ENCODE measurements at places on chromosomes 3 and 15.

DNA sequence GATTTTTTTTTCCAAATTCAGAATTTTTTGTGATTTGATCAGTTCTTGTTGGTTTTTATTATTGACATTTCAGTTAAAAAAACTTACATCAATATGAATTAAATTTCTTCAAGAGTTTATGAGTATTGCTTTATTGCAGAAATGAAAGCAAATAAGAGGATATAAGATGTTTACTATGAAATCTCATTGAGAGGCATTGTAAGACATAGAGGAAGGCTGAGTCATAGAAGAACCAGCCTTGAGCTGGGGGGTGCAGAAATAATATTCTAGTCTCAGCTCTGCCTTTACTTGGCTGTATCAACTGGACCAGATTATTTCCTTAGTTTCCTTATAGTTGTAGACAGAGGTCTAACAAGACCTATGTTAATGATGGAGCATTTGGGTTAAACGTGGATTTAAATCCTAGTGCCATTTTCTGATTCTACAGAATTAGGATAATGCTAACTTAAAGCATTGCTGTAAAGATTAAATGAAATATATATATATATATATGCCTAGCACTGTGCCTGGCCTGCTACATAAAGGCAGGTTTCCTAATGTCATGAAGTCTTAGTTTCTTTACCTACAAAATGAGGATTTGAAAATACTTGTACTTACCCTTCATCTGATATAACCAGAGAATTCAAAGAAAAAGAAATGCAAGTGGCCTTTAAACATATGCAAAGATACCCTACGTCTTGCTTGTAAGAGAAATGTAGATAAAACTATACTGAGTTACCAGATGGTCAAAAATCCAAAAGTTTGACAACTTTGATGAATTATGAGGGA is 7.3 kb downstream of the FAM98B start:
- no peak overlapping the region for H3K4me3 ChIP-seq
- H3K27me3 ChIP-seq, result no peaks in the 10 kb centered on the region
- H3K27ac ChIP-seq, result peak overlapping the region; percentile 21
- H3K4me1 ChIP-seq, result peaks cover 46% of the 10 kb centered on the region
- peak; percentile 85 for ATAC-seq

DNA sequence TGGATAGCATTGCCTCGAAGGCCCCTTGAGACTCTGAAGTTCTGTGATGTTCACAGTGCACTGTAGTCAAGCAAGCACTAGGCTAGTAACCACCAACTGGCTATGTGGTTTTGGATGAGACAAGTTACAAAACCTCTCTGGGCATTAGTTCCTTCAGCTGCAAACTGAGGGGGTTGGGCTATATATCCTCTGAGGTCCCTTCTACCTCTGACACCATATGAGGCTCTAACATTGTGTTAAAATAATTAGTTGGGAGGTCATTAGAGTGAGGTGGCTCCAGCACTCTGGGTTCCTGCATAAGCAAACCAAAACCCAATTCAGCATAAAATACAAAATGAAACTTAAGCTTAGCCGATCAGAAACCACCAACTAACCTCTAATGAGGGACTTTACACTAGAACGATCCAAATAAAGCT is 209.5 kb upstream of the LRRN1 start:
- H3K4me1 ChIP-seq, result peaks cover 6% of the 10 kb centered on the region
- peak; percentile 48 for ATAC-seq
- no peak overlapping the region for H3K27ac ChIP-seq
- no peak overlapping the region for H3K4me3 ChIP-seq
- no peaks in the 10 kb centered on the region for H3K36me3 ChIP-seq
- H3K27me3 ChIP-seq, result no peaks in the 10 kb centered on the region

DNA sequence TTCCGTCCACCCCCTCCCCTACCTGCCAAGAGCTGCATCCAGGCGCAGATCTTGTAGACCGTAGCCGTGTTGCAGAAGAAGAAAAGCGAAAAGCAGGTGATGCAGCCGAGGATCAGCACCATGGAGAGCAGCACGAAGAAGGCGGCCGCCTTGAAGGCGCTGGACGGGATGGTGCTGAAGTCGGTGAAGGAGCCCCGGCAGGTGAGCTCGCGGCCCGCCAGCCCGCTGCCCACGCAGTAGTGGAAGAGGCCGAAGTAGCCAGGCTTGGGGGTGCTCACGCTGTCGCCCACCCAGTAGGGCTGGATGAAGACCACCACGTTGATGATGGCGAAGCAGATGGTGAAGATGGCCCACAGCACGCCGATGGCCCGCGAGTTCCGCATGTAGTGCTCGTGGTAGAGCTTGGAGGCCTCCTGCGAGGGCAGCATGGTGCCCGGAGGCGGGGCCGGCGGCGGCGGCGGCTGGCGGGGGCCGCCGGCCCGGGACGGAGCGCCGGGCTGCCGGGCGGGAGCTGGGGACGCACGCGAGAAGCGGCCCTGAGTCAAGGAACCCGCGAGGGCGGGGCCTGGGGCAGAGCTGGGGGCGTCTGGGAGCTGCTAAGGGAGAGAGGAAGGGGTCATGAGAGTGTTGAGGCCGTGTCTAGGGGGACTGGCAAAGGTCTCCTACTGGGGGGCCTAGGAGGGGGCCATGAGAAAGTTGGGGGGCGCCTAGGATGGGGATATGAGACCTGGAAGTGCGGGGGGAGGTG is 1.2 kb downstream of the LHFPL4 start:
- peaks cover 14% of the 10 kb centered on the region for H3K4me1 ChIP-seq
- H3K27ac ChIP-seq, result no peak overlapping the region
- no peak overlapping the region for H3K4me3 ChIP-seq
- no peak for ATAC-seq

GRCh38 chr3:86782286-86782685 is 208.7 kb downstream of the VGLL3 start:
- H3K36me3 ChIP-seq, result no peaks in the 10 kb centered on the region
- no peak overlapping the region for H3K4me3 ChIP-seq
- no peak overlapping the region for H3K27ac ChIP-seq
- no peak for ATAC-seq
- no peaks in the 10 kb centered on the region for H3K27me3 ChIP-seq

DNA sequence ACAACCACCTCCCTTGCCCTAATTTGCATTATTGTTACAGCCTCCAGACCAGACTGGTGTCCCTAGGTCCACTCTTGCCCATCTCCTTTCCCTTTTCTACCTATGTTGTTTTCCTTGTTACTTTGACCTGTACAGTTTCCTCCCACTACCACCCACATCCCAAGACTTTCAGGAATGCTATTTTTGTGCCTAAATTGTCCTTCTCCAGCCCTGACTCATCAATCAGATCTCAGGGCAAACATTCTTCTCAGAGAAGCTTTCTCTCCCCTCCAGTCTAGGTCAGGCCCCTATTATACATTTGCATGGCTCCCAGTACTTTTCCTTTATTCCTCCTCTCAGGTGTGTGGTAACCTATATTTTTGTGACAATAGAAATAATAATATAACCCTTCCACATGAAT is 241.5 kb downstream of the IGSF11 start:
- H3K36me3 ChIP-seq, result no peaks in the 10 kb centered on the region
- peaks cover 18% of the 10 kb centered on the region for H3K27me3 ChIP-seq
- ATAC-seq, result no peak
- no peak overlapping the region for H3K27ac ChIP-seq
- H3K4me3 ChIP-seq, result no peak overlapping the region
- H3K4me1 ChIP-seq, result no peaks in the 10 kb centered on the region

- H3K27ac ChIP-seq, result no peak overlapping the region
- peaks cover 8% of the 10 kb centered on the region for H3K4me1 ChIP-seq
- H3K36me3 ChIP-seq, result peaks cover 21% of the 10 kb centered on the region
- no peak for ATAC-seq
- no peak overlapping the region for H3K4me3 ChIP-seq
These were observed 42.3 kb downstream of the RAB27A start for GRCh38 chr15:55247311-55247710.

- no peak overlapping the region for H3K27ac ChIP-seq
- H3K4me1 ChIP-seq, result peaks cover 15% of the 10 kb centered on the region
- ATAC-seq, result no peak
- no peaks in the 10 kb centered on the region for H3K36me3 ChIP-seq
These were observed 388.3 kb downstream of the MFSD1 start for GRCh38 chr3:159189994-159190669.

- no peak for ATAC-seq
- no peaks in the 10 kb centered on the region for H3K4me1 ChIP-seq
- H3K4me3 ChIP-seq, result no peak overlapping the region
- H3K27me3 ChIP-seq, result no peaks in the 10 kb centered on the region
These were observed 171.3 kb downstream of the ITPR1 start for GRCh38 chr3:4664412-4664811.

- H3K27ac ChIP-seq, result no peak overlapping the region
- no peak overlapping the region for H3K4me3 ChIP-seq
- H3K4me1 ChIP-seq, result peaks cover 6% of the 10 kb centered on the region
- ATAC-seq, result no peak
- H3K36me3 ChIP-seq, result no peaks in the 10 kb centered on the region
These were observed 19.9 kb upstream of the PDE8A start for GRCh38 chr15:84961707-84962106.

GRCh38 chr3:13452490-13453335 is 27.4 kb upstream of the HDAC11 start:
- H3K27ac ChIP-seq, result peak overlapping the region; percentile 87
- H3K27me3 ChIP-seq, result no peaks in the 10 kb centered on the region
- no peaks in the 10 kb centered on the region for H3K36me3 ChIP-seq
- H3K4me3 ChIP-seq, result peak overlapping the region; percentile 85
- peaks cover 11% of the 10 kb centered on the region for H3K4me1 ChIP-seq
- peak; percentile 46 for ATAC-seq

DNA sequence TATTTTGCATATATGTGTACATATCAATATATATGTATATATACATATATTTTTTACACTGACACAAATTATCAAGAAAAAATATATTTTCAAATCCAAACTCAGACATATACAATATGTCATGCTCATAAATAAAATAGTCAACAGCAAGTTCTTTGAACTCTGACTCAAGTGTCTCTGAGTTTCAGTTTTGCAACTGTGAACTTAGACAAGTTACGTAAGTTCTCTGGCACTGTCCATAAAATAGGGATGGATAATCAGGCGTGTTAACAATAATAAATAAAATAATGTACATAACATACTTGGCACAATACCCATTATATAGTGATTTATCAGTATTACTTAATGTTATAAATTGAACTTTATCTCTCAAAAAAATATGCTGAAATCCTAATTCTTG is 12.1 kb upstream of the XRN1 start:
- H3K27me3 ChIP-seq, result no peaks in the 10 kb centered on the region

- H3K4me1 ChIP-seq, result peaks cover 9% of the 10 kb centered on the region
- ATAC-seq, result no peak
- H3K36me3 ChIP-seq, result no peaks in the 10 kb centered on the region
- H3K4me3 ChIP-seq, result no peak overlapping the region
- no peak overlapping the region for H3K27ac ChIP-seq
These were observed 14.8 kb upstream of the ZNF774 start for GRCh38 chr15:90337256-90337655.

DNA sequence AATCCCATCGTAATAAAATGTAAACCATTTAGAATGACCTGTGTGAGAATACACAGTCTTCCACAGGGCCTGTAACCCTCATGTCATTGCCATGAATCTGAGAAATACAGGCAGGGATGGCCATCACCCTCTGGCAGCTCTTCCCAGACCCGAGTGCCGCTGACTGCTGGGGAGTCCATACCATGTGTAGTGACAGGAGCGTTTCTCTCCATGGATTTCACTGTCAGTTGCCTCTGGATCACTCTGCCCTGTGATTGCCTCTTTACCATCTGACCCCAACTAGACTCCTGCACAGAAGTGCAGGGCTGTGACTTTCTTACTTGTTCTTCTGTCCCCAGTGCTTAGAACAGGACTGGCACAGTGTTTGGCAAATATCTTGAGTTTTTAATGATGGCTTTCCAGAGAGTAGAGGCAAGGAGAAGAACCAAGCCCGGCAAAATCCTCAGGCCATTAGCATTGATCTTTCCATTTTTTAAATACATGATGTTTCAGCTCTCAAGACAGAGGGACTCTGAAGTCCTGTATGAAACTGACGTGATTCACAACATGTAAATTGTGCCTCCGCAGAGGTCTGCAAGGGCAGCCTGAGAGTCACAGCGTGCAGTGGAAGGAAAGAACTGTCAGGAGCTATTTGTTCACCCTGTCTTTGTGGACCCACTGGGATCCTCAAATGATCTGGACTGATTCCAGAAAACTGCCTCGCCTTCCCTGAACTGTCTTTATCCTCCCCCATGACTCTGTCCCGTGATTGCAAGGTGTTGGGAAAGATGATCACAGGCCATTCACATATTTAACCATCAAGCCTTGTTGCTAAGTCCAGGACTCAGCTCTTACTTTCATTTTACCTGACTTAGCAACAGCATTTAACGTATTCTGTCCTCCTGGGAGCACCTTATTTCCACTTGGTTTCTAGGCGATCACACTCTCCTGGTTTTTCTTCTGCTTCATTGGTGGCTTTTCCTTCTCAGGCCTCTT is 354.9 kb downstream of the EPHB1 start:
- peaks cover 8% of the 10 kb centered on the region for H3K27me3 ChIP-seq
- no peak overlapping the region for H3K27ac ChIP-seq
- no peaks in the 10 kb centered on the region for H3K4me1 ChIP-seq
- H3K4me3 ChIP-seq, result no peak overlapping the region
- peaks cover 3% of the 10 kb centered on the region for H3K36me3 ChIP-seq

DNA sequence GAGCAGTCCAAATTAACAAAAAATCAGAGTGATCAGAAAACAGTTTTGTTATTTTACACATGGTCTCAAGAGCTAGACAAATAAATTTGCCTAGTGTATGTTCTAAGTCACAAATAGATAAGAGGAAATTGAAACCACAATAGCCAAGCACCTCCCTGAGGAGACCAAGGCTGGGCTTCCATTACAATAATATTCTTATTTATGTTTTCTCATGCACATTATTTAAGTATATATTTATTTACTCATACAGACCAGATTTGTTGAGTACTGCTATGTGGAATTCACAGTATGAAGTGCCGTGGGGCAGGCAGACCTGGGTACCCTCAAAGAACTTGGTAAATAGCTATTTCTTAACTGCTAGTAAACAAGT is 242.3 kb upstream of the ICE2 start:
- peak overlapping the region; percentile 17 for H3K27ac ChIP-seq
- H3K36me3 ChIP-seq, result no peaks in the 10 kb centered on the region
- peaks cover 34% of the 10 kb centered on the region for H3K27me3 ChIP-seq
- H3K4me3 ChIP-seq, result peak overlapping the region; percentile 35
- peak; percentile 31 for ATAC-seq

DNA sequence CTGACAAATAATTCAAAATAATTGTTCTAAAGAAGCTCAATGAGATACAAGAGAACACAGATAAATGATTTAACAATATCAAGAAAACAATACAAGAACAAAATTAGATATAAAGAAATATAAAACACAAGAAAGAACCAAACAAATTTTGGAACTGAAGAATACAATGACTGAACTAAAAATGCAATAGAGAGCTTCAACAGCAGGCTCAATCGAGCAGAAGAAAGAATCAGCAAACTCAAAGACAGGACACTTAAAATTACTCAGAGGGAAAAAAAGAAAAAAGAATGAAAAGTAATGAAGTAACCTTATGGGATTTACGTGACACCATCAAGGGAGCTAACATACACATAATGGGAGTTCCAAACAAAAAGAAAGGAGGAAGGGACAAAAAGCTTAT is 32.1 kb downstream of the CCDC54 start:
- ATAC-seq, result no peak
- no peak overlapping the region for H3K4me3 ChIP-seq
- H3K36me3 ChIP-seq, result peaks cover 6% of the 10 kb centered on the region
- H3K4me1 ChIP-seq, result no peaks in the 10 kb centered on the region

Data from stimulated activated memory B cell treated with anti-CD40 and anti-IgM and Interleukin-4, amounts not matched to agents 10 μg/mL and 1 μg/mL and 100 μg/mL, for 72 hours (primary cell).